ENCODE measurements at places on chromosomes 1 and 21.

- no peak for DNase-seq
Observed at GRCh38 chr1:119737040-119737682, 25.4 kb downstream of the PHGDH start.

GRCh38 chr1:72037745-72038343, 244.5 kb downstream of the NEGR1 start:
- DNase-seq = no peak

DNA sequence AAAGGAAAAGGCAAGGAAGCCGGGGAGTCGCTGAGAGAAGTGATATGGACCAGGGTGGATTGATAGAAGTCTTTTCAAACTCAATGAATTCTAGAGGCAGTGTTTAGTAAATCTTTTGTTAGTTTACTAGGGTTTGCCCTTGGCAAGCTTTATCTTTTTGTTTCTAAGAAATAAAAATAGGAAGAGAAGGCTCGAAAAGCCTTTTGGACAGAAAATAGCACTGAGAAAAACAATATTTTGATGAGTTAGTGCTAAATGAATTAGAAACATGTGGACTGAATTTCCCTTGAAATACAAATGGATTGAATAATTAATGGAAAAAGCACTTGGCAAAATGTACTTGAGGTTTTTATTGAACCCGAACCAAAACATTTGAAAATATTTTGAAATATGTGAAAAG, 121.8 kb upstream of the SPAG17 start:
- DNase-seq = no peak

- DNase-seq = no peak
Observed at GRCh38 chr1:23393706-23394105, 24.1 kb upstream of the ZNF436 start.

DNA sequence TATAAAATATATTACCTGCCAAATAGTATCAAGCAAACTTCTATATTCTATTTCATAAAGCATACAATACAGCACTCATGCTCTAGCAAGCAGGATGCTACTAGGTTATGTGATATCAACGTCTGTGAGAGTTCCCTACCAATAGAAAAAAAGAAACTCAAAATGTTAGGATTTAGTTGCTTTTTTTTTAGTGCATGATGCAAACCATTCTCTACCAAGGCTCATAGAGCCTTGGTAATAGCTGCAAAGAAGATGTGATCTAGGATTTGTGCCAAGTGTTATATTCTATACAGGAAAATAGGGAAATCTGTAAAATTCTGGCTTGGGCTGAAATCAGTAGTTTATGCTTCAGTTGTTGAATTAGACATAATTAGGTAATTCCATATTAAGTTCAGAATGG, 394.4 kb downstream of the DSCAM start:
- no peak for DNase-seq

DNA sequence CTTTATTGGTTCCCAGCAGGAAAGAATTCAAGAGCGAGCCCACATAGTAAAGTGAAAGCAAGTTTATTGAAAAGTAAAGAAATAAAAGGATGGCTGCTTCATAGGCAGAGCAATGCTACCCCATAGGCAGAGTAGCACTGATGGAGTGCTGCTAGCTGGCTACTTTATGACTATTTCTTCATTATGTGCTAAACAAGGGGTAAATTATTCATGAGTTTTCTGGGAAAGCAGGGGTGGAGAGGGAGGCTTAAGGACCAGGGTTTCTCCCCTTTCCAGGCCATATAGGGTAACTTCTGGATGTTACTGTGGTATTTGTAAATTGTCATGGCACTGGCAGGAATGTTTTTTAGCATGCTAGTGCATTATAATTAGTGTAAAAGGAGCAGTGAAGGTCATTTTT, 1271.4 kb downstream of the KCNT2 start:
- DNase-seq = no peak

DNA sequence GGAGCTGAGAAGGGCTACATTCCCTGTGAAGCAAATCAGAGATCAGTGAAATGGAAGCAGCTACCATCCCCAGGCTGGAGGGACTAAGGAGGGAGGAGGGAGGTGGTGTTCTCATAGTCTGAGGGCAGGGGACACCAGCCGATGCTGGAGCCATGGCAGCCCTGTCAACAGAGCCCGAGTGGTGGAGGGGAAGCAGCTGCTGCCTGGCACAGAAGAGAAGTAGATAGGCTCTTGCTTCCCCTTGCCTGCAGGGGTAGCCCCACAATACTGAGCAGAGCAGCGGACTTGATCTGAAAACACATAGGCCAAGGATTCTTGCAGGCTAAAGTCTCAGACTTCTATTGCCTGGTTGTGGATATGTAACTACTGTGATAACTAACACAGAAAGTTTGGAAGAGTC, 255.1 kb downstream of the FGGY start:
- DNase-seq = no peak

- no peak for DNase-seq
Observed at GRCh38 chr1:97066860-97067259, 345.3 kb downstream of the PTBP2 start.

GRCh38 chr1:182995894-182996293, 27.3 kb upstream of the LAMC1 start:
- no peak for DNase-seq

- no peak for DNase-seq
Observed at GRCh38 chr1:3003039-3003940, 18.0 kb upstream of the ACTRT2 start.

DNA sequence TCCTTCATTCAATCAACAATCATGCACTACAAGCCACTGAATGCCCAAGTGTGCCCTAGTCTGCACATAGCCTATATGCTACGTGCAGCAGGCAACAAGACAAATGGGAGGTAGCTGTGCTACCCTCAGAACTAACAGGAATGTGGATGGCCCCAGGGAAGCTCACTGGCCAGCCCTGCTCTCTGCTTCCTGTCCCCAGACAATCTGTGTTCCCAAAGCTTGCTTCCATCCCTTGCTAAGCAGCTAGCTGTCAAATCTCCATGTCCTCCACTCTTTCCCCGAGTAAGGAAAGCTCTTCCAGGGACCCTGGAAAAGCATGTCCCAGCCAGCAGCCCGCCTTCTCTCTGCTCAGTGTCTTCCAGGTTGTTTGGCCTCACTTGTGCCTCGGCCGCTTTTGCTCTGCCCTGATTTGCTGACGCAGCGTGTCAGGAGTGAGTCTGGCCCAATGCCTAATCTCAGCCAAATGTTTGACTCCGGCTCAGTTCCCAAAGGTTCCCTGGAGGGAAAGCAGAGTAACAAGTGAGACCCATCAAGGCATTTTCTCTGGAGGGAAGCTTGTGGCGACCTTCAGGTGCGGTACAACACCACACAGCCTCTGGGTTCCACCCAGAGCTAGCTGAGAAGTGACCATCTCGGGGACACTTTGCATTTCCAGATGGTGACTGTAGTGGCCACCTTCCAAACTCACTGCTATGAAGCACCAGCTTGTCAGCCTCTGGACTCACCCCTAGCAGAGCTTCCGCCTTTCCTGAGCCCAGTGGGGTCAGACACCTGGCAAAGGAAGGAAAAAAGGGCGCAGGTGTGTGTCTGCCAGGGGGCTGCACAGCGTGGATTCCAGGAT, 243.4 kb downstream of the RHOU start:
- DNase-seq = no peak

GRCh38 chr1:89254658-89255287, 17.9 kb downstream of the GBP5 start:
- DNase-seq = no peak

DNA sequence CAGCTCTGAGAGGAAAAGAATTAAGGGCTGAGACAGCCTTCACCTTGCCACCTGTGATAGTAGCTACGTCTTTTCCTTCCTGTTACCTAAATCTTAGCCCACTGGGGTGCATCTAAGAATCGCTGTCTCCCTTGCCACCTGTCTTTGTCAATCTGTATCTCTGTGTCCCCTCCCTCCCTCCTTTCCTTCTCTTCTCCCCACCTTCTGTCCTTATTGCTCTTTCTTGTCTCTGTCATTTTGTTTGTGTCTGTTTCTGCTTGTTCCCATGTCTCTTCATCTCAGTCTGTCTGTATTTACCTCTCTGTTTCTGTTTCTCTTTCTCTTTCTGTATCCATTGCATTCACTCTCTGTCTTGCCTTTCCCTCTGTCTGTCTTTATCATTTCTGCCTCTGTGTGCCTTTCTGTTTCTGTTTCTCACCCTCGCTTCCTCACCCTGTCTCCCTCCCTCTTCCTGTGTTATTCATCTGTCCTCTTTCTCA, 30.2 kb downstream of the SLC22A15 start:
- DNase-seq = no peak

GRCh38 chr1:51946300-51946699, 44.2 kb downstream of the RAB3B start:
- DNase-seq = no peak

DNA sequence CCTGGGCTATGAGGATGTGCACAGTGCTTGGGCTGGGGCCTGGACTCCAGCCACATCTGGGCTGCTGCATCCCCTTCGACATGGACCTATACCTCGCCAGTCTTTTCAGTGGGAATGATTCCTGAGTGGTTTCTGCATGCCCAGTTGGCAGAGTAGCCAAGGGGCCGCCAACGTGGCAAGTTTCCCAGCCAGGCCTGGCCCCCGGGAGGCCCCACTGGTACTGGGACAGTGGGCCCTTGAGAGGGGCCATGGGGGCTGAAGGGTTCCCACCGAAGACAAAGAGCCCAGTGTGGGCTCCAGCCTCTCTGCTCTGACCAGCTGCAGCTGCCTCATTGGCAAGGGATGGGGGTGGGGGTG, 15.4 kb downstream of the RAP1GAP start:
- DNase-seq = no peak

DNA sequence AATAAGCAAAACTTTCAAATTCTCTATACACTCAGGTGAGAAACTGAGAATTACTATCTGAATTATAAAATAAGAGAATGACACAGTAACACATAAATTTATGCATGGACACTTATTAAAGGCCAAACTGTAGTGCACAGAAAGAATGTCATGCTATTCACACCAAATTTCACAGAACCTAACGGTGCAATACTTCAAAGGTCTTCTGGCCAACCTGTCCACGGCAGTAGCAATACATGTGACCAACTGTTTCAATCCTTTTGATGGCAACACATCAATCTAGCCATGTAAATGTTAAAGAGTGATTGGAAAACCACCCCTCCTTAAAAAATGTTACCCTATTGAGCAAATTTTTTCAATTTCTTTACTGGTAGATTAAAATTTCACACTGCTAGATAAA, 10.4 kb downstream of the GATAD2B start:
- no peak for DNase-seq

GRCh38 chr21:45910548-45911221, 70.9 kb upstream of the COL6A1 start:
- no peak for DNase-seq

GRCh38 chr1:5376538-5377247, 615.5 kb downstream of the NPHP4 start:
- no peak for DNase-seq

- no peak for DNase-seq
Observed at GRCh38 chr1:176878750-176879536, 285.6 kb downstream of the ASTN1 start.

- DNase-seq = no peak
Observed at GRCh38 chr1:206500046-206500445, 7.3 kb upstream of the RASSF5 start.

- DNase-seq = no peak
Observed at GRCh38 chr1:175564119-175564518, 179.3 kb downstream of the TNR start.

- no peak for DNase-seq
Observed at GRCh38 chr1:154614901-154615300, 6.9 kb upstream of the ADAR start.

DNA sequence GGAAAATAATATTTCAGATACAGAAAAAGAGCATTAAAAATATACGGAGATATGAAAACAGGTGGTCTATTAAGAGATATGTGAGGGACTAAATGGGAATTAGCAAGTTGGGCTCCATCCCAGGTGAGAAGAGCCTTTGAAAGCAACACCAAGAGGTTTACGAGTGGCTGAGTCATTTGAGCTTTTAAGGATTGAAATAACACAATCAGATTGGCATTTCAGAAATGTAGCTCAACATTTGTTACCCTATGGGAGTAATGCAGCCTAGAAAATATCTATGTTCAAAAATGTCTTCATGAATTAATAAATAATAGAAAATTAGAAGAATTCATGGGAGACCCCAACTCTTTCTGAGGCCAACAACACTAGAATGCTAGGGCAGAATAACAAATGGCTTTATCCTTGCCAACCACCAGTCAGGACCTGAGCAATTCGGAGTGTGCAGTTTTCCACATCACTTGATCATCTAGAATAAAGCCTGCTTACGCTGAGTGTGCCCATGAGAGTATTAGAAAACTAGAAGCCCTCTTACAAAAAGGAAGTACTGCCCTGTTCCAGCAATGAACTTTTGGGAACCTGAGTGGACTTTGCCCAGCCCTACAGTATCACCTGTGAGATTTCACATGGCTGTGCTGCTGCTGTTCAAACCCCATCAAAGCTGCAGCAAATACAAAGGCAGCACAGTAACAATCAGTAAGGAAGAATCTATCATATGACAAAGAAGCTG, 538.0 kb upstream of the CAMK1G start:
- DNase-seq = no peak

- DNase-seq = no peak
Observed at GRCh38 chr1:223747838-223748335, 35.5 kb downstream of the CAPN2 start.

GRCh38 chr1:246319083-246319714, 187.9 kb downstream of the SMYD3 start:
- no peak for DNase-seq

DNA sequence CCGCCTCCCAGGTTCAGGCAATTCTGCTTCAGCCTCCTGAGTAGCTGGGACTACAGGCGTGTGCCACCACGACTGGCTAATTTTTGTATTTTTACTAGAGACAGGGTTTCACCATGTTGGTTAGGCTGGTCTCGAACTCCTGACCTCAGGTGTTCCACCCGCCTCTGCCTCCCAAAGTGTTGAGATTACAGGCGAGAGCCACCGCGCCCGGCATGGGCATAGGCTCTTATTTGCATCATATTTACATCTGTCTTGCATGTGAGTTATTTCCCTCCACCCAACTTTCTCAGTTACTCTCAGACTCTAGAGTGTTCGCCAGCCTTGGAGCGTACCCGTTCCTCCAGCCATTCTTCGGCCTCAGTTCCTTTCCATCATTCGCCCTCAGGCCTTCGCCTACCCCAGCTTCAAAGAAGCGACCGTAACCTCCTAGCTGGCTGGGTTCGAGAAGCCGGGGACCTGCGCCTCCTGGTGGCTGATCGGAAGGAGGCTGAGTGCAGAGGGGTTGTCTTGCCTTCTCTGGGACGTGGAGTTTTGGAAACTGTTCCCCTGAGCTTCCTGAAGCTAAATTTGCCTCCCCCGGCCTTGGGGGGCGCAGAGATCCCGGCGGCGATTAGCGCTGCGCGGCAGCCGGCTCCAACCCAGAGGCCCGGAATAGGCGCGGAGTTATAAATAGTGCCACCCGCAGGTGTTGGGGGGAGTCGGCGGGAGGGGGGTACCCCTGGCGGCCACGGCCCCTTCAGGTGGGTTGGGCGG, 3.6 kb upstream of the ZBTB7B start:
- DNase-seq = no peak

DNA sequence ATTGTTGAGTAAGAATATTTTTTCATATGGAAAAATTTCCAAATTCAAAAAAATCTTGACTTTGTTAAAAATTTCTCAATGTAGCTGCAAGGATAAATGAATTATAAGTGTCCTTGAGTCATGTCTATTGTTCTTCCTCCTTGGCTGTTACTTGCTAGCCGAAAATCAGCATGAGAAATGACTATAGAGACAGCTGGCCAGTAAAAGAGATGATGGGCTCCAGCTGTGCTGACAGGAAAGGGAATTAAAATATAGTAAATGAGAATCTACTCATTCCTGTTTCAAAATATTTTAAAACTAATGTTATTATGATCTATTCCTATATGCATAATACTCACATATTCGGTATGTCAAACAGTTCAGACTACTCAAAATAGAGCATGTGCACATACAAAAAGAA, 1292.6 kb downstream of the BRINP3 start:
- DNase-seq = no peak

GRCh38 chr21:41593051-41593759, 85.2 kb upstream of the TMPRSS2 start:
- DNase-seq = no peak

- DNase-seq = no peak
Observed at GRCh38 chr1:231233735-231234417, 7.1 kb upstream of the GNPAT start.
